ENCODE measurements at places on chromosomes 6 and 20. TPM values are rescaled to one million over a fixed set of nuclear protein-coding genes. Genes with fewer than 3 reads are reported as not detected.
A peak's percentile ranks its signal among the peaks of the same experiment; 100 is the strongest.

GRCh38 chr20:59807909-59808728, 125.3 kb downstream of the SYCP2 start:
- no peak for DNase-seq

DNA sequence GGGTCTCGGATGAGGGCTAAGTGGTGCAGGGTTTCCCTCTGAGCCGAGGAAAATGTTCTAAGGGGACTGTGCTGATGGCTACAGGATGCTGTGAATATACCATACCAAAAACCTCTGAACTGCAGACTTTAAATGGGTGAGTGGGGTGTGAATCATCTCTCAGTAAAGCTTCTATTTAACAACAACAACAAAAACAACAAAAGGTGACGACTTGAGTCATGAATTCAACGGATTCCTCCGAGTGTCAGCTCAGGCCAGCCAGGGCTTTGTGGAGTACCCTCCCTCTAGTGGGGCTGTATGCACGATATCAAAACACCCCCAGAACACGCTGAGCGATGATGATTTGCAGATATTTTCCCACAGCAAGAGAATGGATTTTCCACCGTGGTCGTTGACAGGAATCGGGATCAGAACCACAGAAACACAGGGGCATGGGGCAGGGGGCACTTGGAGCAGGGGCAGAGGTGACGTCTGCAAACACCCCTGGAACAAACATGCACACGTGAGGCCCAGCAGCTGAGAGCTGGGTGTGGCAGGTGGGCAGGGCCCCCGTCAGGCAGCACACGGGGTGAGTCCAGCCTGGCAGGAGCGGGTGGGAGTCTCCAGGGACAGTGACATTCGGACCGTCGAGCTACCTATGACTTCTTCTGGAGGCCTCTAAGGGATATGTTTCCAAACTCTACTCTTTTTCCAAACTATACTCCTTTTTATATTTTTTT, 38.6 kb downstream of the SLC2A4RG start:
- peak; percentile 68 for DNase-seq

The LHFPL5 gene
- total RNA-seq: not detected

- no peak for DNase-seq
Observed at GRCh38 chr20:13665709-13666395, 27.1 kb upstream of the TASP1 start.

GRCh38 chr6:135052939-135053338, 1.7 kb downstream of the HBS1L start:
- peak; percentile 13 for DNase-seq

The RIPPLY2 gene
- total RNA-seq: not detected

GRCh38 chr6:137756788-137757187, 110.3 kb upstream of the TNFAIP3 start:
- peak; percentile 36 for DNase-seq

The OR2B6 gene
- total RNA-seq: 0.27 TPM

The MYBL2 gene
- 51.2 TPM for total RNA-seq

DNA sequence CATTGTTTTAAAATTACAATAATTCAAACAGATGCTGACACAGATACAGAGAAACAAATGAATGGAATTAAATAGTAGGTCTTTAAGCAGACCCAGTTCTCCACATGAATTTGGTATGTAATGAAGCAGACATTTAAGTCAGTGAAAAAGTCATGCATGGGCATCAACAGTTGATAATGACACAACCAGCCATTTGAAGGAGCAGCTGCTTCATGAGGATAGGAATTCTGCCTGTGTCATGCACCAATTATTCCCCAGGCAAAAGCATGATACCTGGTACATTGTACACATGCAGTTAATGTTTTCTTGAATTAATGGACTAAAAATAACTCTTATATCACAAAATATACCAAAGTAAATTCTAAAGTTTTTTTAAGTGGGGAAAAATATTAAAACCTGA, 11.2 kb upstream of the HEY2 start:
- DNase-seq: no peak

GRCh38 chr20:45781391-45781931, 10.2 kb downstream of the WFDC3 start:
- peak; percentile 96 for DNase-seq

The SRXN1 gene
- 53.7 TPM for total RNA-seq

DNA sequence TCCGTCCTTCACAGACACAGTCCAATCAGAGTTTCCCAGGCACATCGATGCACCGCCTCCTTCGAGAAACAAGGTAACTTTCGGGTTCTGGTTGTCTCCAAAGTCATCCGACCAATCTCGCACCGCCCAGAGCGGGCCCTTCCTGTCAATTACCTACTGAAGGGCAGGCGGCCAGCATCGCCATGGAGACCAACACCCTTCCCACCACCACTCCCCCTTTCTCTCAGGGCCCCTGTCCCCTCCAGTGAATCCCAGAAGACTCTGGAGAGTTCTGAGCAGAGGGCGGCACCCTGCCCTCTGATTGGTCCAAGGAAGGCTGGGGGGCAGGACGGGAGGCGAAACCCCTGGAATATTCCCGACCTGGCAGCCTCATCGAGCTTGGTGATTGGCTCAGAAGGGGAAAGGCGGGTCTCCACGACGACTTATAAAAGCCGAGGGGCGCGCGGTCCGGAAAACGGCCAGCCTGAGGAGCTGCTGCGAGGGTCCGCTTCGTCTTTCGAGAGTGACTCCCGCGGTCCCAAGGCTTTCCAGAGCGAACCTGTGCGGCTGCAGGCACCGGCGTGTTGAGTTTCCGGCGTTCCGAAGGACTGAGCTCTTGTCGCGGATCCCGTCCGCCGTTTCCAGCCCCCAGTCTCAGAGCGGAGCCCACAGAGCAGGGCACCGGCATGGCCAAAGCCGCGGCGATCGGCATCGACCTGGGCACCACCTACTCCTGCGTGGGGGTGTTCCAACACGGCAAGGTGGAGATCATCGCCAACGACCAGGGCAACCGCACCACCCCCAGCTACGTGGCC, at the start of gene HSPA1B:
TSS of gene HSPA1B (plus strand) at position 453 of the 794 bp plus-strand sequence. CDS start at position 666, 213 bp downstream.
- peak; percentile 100 for DNase-seq

DNA sequence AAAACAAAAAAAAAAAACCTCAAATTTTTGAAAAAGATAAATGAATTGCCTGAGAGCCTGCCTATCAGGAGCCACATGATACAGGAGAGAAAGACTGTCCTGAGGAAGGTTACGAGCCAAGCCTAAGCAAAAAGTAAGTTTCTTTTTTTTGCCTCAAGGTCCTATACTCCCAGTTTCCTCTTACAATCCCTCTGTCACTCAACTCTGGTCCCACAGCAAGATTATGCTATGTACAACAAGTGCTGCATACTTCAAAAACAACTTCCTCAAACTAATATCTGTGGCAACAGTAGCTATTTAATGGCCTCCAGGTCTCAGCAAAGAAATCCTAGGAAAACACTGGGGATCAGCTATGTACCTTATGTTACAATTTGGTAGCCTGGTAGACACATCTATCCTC, 46.8 kb downstream of the PLN start:
- DNase-seq: no peak

GRCh38 chr6:156199182-156199581, 578.0 kb upstream of the ARID1B start:
- DNase-seq: no peak

- DNase-seq: no peak
Observed at GRCh38 chr20:36929691-36930090, 21.8 kb downstream of the SAMHD1 start.

GRCh38 chr6:16060039-16060438, 68.8 kb upstream of the MYLIP start:
- DNase-seq: no peak

The PLA2G7 gene
- 0.57 TPM for total RNA-seq

DNA sequence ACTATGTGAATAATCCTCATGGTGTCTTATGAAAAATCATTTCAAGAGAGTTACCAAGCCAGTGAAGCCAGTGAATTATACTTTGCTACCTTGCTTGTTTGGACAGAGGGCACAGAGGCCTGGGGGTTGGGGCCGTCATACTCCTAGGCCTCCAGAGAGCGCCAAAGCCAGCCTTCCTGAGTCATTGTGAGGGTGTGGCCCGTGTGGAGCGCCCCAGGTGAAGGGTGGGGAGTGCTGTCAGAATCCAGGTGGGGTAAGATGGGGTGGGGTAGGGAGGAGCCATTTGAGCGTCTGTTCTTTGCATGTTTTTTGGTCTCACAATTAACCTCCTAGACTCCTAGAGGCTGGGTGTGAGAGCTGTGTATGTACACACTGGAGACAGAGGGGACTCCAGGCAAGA, 71.1 kb downstream of the PERP start:
- DNase-seq: no peak

The EMILIN3 gene
- not detected for total RNA-seq

The PPP1R16B gene
- total RNA-seq: not detected

The RAB23 gene
- total RNA-seq: 60.5 TPM

The KIF25 gene
- total RNA-seq: not detected

DNA sequence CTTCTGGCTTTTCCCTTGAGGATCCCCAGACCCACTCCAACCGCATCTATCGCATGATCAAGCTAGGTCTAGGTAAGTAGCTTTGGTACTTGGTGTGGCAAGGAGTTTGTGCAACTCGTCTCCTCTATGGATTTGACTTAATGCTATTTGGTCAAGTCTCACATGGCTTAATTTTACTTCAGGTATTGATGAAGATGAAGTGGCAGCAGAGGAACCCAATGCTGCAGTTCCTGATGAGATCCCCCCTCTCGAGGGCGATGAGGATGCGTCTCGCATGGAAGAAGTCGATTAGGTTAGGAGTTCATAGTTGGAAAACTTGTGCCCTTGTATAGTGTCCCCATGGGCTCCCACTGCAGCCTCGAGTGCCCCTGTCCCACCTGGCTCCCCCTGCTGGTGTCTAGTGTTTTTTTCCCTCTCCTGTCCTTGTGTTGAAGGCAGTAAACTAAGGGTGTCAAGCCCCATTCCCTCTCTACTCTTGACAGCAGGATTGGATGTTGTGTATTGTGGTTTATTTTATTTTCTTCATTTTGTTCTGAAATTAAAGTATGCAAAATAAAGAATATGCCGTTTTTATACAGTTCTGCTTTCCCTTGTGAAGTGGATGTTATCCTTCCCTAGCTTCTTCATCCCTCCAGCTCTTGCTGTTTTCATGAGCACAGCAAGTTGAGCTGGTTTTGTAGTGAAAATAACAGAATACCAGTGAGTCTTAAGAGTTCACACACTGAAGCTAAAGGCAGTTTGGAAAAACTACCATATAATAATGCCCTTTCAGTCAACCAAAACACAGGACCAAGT, 3.8 kb downstream of the SLC35B2 start:
- peak; percentile 65 for DNase-seq

DNA sequence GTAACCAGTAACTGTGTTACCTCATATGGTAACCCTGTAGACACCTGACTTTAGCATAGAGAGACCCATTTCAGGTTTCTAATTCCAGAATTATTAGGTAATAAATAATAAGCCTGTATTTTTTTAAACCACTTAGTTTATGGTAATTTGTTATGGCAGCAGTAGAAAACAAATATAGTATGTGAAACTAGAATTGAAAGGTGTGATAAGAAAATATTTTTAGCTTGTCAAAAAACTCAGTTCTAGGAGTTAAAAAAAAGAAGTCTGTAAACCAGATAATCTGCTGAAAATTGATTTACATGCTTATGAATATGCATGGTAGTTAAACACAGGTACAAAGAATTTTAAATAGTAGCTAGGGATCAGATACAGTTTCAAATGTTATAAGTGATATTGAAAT, 695.0 kb upstream of the GJE1 start:
- no peak for DNase-seq

- DNase-seq: no peak
Observed at GRCh38 chr6:38796850-38797249, 81.7 kb downstream of the DNAH8 start.

DNA sequence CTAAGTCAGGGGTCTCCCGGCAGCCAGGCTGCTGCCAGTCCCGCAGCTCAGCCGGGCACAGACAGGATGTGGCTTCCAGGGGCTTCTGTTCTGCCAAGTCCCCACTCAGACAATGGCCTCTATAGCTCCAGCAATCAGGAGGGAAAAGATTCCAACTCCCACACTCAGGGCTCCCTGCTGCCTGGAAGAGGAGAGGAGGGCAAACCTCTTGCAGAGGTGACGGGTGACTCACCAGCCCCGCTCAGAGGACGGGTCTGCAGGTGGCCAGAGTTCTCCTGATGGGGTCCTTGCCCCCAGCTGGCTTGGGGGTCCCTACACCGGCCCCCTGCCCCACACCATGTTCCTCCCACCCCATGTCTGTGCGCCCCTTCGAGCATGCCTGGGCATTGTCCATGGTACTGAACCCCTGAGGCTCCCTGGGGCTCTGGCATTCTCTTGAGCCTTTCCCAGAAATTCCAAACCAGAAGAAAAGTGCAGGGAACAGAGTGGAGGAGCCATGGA, 32.6 kb downstream of the NTSR1 start:
- DNase-seq: peak; percentile 85

The MLN gene
- total RNA-seq: not detected

The ABHD16B gene
- not detected for total RNA-seq

- no peak for DNase-seq
Observed at GRCh38 chr20:45500022-45500421, 15.4 kb downstream of the SPINT3 start.

The LY86 gene
- not detected for total RNA-seq

- DNase-seq: no peak
Observed at GRCh38 chr6:47603995-47604394, 94.4 kb upstream of the ADGRF4 start.

DNA sequence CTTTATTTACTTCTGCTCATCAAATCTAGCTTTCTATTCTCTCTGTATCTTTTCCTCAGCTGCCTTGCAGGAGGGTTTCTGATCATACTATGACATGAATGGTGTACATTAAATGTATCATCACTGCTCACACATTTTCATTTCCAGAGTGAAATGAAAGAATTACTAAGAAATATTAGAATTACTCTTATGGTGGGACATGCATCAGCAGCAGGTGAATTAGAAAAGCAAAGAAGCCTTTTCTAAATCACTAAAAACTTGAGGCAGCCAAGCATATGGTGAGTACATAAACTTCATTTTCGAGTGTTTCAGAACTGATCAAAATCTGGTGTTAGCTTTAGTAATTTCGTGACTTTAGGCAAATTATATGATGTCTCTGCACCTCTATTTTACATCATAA, 23.6 kb downstream of the IL17A start:
- no peak for DNase-seq

- no peak for DNase-seq
Observed at GRCh38 chr20:14828459-14828858, 491.0 kb upstream of the FLRT3 start.

- peak; percentile 51 for DNase-seq
Observed at GRCh38 chr6:18154507-18155149, at the start of gene TPMT. TSS of gene TPMT (minus strand) at chr6:18155077. CDS start at chr6:18149127, 5,950 bp downstream.

DNA sequence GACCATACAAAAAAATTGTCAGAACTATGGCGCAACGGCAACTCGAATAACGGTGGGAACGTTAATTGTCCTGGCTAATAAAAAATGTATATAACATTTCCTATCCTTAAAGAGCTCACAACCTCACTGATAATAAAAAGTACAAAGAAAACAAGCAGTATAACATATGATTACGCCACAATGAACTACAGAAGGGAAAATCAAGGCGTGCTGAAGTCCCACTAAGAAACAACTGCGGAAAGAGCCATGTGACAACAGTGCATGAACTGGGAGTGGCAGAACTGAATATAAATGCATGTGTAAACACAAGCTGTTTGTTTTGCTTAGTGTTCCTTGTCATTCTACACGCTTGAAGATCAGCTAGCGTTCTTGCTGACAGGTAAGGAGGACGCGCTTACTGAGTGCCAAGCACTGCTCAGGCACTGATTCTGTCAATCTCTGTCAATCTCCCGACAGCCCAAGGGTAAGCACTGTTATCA, 466 bp upstream of the PSMB1 start:
- no peak for DNase-seq

The FERMT1 gene
- total RNA-seq: 2.0 TPM
